ENCODE measurements at places on chromosomes 1 and 21. TPM values are rescaled to one million over a fixed set of nuclear protein-coding genes. Genes with fewer than 3 reads are reported as not detected.

The S100B gene
- 6.9 TPM for total RNA-seq

GRCh38 chr1:184297244-184297750 is 89.5 kb upstream of the C1orf21 start:
- DNase-seq: no peak

GRCh38 chr21:19224090-19224489 is 820.5 kb upstream of the TMPRSS15 start:
- DNase-seq: no peak

GRCh38 chr1:8752921-8753713 is 64.3 kb downstream of the RERE start:
- no peak for DNase-seq

DNA sequence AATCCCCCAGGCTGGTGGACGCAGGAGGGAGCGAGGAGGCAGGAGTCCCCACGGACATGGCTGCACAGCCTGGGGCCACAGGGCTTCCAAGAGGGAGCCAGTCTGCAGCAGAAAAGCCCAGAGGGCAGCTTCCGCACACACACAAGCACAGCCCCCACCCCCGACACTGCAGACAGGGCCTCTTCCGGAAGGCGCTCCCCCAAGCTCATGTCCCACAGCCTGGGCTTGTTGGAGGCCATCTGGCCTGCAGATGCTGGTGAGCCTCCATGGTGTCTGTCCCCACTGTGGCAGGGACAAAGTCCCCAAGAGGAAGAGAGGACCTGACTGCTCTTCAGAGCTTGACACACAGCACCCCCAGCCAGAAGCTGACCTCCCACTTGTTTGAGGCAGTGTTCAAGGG is 13.4 kb upstream of the KIAA1614 start:
- no peak for DNase-seq

GRCh38 chr1:24315391-24315790 is 3.8 kb upstream of the GRHL3 start:
- DNase-seq: no peak

DNA sequence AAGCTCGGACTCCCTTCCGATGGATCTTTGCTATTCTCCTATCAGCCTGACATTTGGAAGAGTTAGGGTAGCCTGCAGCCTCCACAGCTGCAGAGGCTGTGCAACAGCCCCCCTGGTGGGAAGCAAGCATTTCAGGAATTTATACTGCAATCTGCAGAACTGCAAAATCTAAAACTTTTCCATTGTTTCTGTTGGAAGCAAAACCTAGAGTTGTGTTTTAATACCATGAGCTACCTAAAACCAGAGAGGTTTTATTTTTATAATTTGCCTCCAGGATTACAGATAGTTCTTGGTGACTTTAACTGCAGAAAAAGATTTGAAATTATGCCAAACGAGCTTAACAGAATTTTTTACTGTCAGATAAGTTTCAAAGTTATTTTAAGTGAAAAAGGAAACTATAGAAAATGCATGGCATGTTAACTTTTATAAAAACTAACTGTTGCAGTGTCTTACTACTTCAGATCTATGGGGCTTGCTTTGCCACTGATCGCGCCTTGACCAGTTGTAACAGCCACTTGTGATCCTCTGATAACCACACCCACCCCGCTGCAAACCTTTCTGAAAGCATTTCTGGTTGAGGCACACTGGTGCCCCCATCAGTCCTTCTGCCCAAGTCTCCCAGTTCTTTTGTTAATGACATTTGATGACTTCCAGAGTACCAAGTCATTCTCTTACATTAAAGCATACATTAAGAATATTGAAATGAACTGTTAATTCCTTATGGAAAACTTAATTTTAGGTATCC is 64.8 kb downstream of the PRDM2 start:
- DNase-seq: no peak

GRCh38 chr1:67338642-67339041 is 31.0 kb downstream of the IL12RB2 start:
- no peak for DNase-seq

- DNase-seq: no peak
These were observed 185.8 kb downstream of the MRPL39 start for GRCh38 chr21:25421321-25422028.

DNA sequence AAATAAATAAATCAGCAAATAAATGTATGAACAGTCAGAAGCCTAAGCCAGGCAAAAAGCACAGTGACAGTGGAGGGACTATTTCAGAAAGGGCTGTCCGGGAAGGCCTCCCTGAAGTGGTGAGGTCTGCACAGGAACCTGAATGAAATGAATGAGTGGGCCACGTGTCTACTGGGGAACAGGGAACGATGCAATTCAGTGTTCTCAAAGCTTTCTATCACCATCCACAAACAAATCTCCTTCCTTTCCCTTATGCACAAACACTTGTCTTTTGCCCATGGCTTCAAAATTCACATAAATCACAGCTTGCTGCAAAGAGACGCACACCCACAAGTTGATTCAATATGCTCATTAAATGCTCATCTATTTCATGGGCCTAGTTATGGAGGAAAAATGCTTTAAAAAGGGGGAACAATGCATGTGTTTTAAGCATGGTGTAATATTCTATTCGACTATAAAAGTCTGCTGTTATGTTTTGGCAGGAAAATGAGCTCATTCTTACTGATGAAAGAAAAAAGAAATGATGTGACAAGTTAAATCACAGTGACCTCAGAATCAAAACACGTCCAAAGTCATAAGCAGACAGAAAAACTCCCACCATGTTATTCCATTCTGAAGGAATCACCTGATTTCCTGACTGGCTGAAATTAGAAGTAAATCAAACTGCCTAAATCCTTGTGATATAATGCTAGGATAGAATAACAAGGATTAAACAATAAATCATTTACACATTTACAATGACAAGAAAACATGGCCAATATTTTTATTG is 21.6 kb downstream of the URB1 start:
- DNase-seq: no peak

GRCh38 chr1:165905853-165906252 is 78.4 kb downstream of the UCK2 start:
- DNase-seq: no peak

The PGLYRP4 gene
- not detected for total RNA-seq

DNA sequence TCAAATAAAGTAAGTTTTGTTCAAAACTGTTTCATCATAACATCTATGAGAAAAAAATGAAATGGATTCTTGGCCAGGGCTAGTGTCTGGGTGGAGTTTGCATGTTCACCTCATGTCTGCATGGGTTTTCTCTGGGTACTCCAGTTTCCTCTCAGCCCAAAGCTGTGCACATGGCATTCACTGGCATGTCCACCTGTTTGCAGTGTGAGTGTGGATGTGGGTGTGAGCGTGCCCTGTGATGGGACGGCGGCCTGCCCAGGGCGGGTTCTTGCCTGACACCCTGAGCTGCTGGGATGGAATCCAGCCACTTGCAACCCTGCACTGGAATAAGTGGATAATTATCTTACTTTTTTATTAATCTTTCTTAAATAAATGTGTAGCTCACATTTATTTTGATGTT is 185.5 kb downstream of the RYR2 start:
- no peak for DNase-seq

The ZBTB48 gene
- total RNA-seq: 15.1 TPM

- DNase-seq: no peak
These were observed 400 bp upstream of the KRTAP10-12 start for GRCh38 chr21:44696572-44696971.

The SLC22A15 gene
- 11.4 TPM for total RNA-seq

All from occipital lobe (tissue), 3 donors.